ENCODE measurements at places on chromosomes 2 and 18.

DNA sequence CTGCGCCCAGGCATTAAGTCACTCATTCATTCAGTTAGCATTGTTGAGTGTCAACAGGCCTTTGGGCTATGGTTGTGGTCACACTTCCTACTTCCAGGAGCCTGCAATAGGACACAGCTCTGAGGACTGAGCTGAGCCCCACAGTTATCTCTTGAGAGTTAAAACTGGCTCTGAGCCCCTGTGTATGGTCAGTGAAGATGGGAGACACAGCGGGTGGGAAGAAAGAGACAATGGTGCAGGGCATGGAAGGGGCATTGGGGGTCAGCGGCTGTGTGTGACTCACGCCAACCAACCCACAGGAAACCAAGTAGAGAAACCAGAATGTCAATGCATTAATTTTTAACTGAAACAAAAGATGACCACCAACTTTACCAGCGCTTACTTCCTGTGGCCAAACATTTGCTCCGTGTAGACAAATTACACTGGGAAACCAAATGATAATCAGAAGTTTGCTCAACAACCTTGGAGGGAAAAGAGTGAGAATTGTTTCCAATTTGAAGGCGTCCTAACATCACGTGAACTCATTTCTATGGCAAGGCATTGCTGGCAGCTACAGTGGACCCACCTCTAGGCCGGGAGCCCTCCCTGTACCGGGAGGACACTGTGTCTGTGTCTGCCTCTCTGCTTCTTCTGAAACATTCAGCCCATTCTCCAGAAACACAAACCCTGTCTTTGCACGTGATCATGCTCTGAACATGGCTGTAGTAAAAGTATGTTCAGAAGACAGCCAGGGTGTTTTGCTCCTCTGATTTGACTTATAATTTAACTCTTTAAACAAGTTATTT is 212.0 kb upstream of the ID2 start:
- DNase-seq, result no peak

GRCh38 chr2:232504438-232504837 is 15.8 kb upstream of the PRSS56 start:
- DNase-seq, result no peak

GRCh38 chr18:76982038-76982437 is 150.5 kb downstream of the MBP start:
- DNase-seq, result no peak

GRCh38 chr2:128091726-128092080 is 703 bp downstream of the UGGT1 start:
- no peak for DNase-seq

All from GM04504 (cell line).